IPS DF 6.9 (cell line): ENCODE measurements at places on chromosomes 5 and 9.

- DNase-seq: no peak
Measured at GRCh38 chr5:24102010-24102409, 542.8 kb downstream of the CDH10 start.

GRCh38 chr9:36603006-36603405 lies 30.3 kb downstream of the MELK start:
- DNase-seq: no peak

GRCh38 chr9:73528926-73529325 lies 377.3 kb downstream of the ANXA1 start:
- no peak for DNase-seq

GRCh38 chr5:168833936-168834335 lies 254.8 kb upstream of the PANK3 start:
- peak; percentile 37 for DNase-seq

- DNase-seq: peak; percentile 89
Measured at GRCh38 chr5:107673368-107674136, 2.8 kb upstream of the EFNA5 start.

GRCh38 chr5:139443831-139444453 lies 4.6 kb upstream of the DNAJC18 start:
- DNase-seq: no peak

DNA sequence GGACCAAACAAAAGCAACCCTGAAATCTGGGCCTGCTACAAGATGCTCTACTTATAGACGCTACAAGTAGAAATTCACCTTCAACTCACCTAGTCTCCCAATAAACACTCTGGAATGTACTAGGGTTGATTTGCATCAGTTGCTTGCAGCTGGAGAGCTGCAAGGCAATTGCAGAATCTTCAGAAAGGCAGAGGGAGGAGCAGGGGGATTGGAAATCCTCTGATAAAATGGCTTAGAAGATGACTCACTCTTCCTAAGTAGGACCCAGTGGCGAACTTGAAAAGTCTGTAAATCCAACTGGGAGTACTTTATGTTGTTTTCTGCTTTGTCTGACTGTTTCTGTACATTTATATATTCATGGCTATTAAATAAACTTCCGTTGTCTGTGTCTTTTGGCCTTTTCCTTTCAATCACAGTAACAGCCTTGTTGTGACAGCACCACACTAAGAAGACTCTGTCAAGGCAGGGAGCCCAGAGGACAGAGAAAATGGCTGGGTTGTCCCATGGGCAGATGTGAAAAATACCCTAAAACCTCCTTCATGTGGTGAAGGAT lies 14.7 kb upstream of the MLLT3 start:
- no peak for DNase-seq
